Kidney epithelial cell (primary cell): ENCODE measurements at places on chromosomes 4 and X. TPM values are rescaled to one million over a fixed set of nuclear protein-coding genes. Genes with fewer than 3 reads are reported as not detected.

The SPANXN3 gene
- not detected in 2 replicates for total RNA-seq

The HDAC8 gene
- total RNA-seq: 19.9 and 22.3 TPM in 2 replicates

The SSX4 gene
- not detected in 2 replicates for total RNA-seq

The GABRQ gene
- total RNA-seq: 0.08 and 0.34 TPM in 2 replicates

The SH3BGRL gene
- total RNA-seq: 32.9 and 33.5 TPM in 2 replicates

The FBXL5 gene
- total RNA-seq: 44.1 and 51.1 TPM in 2 replicates

The SPANXN4 gene
- not detected in 2 replicates for total RNA-seq

The LIMCH1 gene
- 3.4 and 4.7 TPM in 2 replicates for total RNA-seq

The AMTN gene
- 0.21 TPM in 1 of 2 replicates, not detected in the other for total RNA-seq

The LONRF3 gene
- 7.2 and 8.1 TPM in 2 replicates for total RNA-seq

The MSMO1 gene
- total RNA-seq: 192 and 228 TPM in 2 replicates

The ZMAT1 gene
- 2.4 and 2.8 TPM in 2 replicates for total RNA-seq

The RBMXL3 gene
- not detected in 2 replicates for total RNA-seq

The USP51 gene
- total RNA-seq: 2.0 and 2.1 TPM in 2 replicates

The UCP1 gene
- total RNA-seq: 0.58 TPM in 1 of 2 replicates, not detected in the other

The FGFR3 gene
- 2.1 and 3.2 TPM in 2 replicates for total RNA-seq

The TMEM154 gene
- 18.2 and 20.8 TPM in 2 replicates for total RNA-seq

The GC gene
- total RNA-seq: not detected in 2 replicates

The PDCL2 gene
- total RNA-seq: not detected in 2 replicates

The SULT1E1 gene
- not detected in 2 replicates for total RNA-seq

The FRG2 gene
- not detected in 2 replicates for total RNA-seq

The C4orf36 gene
- 0.71 TPM in 1 of 2 replicates, not detected in the other for total RNA-seq

The ARMCX1 gene
- total RNA-seq: 16.6 and 18.3 TPM in 2 replicates

The SASH3 gene
- not detected in 2 replicates for total RNA-seq
